Esophagus squamous epithelium (tissue), 5 donors: ENCODE measurements at places on chromosomes 16 and 17. TPM values are rescaled to one million over a fixed set of nuclear protein-coding genes. Genes with fewer than 3 reads are reported as not detected.

ELAC2 gene
- 68.3 TPM for total RNA-seq

FAHD1 gene
- 34.3 TPM for total RNA-seq

GRCh38 chr17:64632194-64632593, 29.9 kb downstream of the SMURF2 start:
- DNase-seq, result no peak

DNA sequence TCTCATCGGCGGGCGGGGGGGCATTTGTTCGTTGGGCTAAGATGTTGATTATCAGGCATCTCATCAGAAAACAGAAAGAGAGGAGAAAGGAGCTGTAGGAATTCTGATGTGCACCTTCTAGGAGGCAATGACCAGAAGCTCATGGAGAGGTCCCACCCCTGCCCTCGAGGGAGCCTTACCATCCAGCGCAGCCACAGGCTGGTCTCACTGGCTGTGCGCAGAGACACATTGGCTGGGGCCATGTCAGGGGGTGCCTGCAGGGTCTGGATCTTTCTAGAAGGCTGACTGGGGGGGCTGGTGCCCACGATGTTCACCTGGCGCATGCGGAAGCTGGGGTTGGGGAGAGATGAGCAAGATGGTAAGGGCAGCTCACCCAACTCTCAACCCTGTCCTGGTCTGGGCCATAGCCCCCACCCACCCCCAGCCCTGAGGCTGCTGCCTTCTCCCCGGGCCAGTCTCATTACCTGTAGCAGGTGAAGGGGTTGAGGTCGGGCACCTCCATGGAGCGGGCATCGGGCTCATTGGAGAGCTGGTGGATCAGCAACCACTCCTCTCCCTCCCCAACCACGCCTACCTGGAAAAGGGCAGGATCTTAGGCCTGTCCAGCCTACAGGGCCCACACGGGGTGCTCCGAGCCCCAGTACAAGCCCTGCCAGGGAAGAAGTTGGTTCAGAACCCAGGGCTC, 86.2 kb upstream of the CDC42EP4 start:
- no peak for DNase-seq

KRT33A gene
- not detected for total RNA-seq

ZNF423 gene
- total RNA-seq, result 0.72 TPM

- DNase-seq, result no peak
These were observed at the start of gene CACNA1H for GRCh38 chr16:1152651-1153259. TSS of gene CACNA1H (plus strand) at chr16:1153106. CDS start at chr16:1153738, 632 bp downstream.

TSPAN10 gene
- 0.72 TPM for total RNA-seq

GRCh38 chr16:55263271-55264250, 60.4 kb upstream of the IRX6 start:
- DNase-seq, result no peak

GRCh38 chr16:83171396-83171795, 544.6 kb downstream of the CDH13 start:
- DNase-seq, result no peak

DNA sequence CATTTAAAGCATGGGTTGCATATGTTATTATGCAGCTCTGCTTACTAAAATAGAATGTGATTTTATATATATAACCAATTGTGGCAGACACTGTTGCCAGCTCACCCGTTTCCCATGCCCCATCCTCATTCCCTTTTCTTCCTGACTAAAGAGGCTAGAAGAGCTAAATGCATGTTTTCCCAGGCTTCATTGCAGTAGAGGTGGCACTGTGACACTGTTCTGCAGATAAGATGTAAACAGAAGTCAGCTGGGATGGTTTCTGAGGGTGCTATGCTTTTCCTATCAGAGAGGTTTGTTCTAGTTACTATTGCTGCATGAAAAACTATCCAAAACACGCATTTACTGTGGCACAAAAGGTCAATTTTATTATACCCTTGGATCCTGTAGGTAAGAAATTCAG, 5.7 kb upstream of the TOB1 start:
- no peak for DNase-seq
